Stimulated activated CD8-positive, alpha-beta memory T cell treated with anti-CD3 and anti-CD28 coated beads, Interleukin-7, amount 100 ng/mL, for 1 hour (primary cell): ENCODE measurements at places on chromosomes 12 and 14.

- no peak for DNase-seq
Measured at GRCh38 chr14:42378880-42379279, 772.2 kb downstream of the LRFN5 start.

- DNase-seq = no peak
Measured at GRCh38 chr12:104724992-104725585, 233.0 kb downstream of the SLC41A2 start.

GRCh38 chr14:36054353-36055051, 122.0 kb downstream of the PTCSC3 start:
- DNase-seq = no peak

GRCh38 chr12:82505150-82505549, 146.8 kb downstream of the METTL25 start:
- no peak for DNase-seq

GRCh38 chr12:122894193-122895121, 1.5 kb downstream of the VPS37B start:
- DNase-seq = no peak

DNA sequence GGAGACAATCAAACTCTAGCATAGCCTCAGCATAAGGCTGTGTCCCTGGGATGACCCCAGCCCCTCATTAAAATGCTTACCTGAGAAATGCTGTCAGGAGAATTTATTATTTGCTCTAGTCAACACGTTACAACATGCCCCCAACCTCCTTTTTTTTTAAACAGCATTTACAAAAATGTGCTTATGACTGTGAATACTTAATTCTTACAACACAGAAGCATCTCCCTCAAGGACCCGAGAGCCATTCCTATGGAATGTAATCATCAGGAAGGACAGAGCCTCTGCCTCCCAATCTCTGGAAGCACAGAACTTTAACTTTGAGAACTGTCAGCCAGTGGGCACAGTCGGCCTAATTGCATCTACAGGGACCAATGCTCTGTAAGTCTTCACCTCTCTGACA, 136.6 kb upstream of the OVCH1 start:
- DNase-seq = no peak

- no peak for DNase-seq
Measured at GRCh38 chr12:123938679-123939480, 33.8 kb downstream of the CCDC92 start.

GRCh38 chr12:83434600-83434999, 747.9 kb downstream of the TMTC2 start:
- DNase-seq = no peak

GRCh38 chr14:85479306-85479705, 50.6 kb upstream of the FLRT2 start:
- no peak for DNase-seq

DNA sequence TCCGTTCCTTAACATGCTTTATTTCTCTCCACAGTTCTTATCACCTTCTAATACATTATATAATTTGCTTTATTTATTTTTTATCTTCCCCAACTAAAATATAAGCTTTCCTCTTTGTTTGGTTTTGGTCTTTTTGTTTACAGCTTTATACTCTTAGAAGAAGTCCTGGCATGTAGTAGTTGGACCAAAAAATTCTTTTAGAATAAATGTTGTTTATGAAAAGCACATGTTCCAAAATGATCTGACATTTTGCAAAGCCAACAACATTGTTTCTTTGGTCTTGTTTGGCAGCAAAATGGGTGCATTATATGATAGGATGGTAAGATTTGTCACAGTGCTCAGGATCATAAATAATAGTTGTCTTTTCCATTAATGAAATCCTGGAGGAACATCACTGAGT, 312.5 kb downstream of the LRIG3 start:
- DNase-seq = no peak

DNA sequence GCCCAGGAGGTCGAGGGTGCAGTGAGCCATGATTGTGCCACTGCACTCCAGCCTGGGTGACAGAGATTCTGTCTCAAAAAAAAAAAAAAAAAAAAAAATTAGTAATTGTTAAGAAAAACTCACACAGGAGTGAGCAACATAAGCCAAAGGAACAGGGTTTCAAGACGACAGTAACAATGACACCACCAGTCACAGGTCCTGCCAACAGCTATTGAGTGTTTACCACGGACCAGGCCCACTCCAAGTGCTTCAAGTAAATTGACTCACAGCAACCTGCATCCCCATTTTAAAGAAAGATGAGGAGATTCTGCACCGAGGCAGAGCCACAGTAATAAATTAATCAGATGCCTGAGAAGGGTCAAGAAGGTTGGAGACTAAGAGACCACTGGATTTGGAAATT, 194.5 kb downstream of the DPF3 start:
- no peak for DNase-seq

GRCh38 chr12:9760699-9761418, at the start of gene CD69:
Gene CD69 (minus strand): TSS chr12:9760901. CDS start chr12:9760820, 81 bp downstream.
- no peak for DNase-seq

GRCh38 chr14:77062261-77062660, 33.8 kb upstream of the IRF2BPL start:
- DNase-seq = no peak

DNA sequence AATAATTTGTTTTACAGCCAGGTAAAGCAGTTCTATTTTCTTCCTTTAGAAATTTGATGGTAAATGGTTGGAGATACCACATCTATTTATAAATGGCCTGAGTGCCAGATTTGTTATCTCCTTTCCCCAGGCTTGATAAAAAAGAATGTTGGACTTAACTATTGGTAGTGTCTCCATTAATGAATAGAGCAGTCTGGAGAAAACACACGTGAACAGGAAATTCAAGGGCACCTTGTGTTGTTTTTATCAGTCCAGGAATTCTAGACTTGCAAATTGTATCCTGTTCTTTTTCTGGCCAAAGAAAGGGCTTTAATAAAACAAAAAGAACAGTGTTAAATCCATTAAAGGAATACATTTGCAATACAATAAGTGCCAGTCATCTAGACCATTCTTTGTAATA, 40.8 kb upstream of the BMAL2 start:
- no peak for DNase-seq

DNA sequence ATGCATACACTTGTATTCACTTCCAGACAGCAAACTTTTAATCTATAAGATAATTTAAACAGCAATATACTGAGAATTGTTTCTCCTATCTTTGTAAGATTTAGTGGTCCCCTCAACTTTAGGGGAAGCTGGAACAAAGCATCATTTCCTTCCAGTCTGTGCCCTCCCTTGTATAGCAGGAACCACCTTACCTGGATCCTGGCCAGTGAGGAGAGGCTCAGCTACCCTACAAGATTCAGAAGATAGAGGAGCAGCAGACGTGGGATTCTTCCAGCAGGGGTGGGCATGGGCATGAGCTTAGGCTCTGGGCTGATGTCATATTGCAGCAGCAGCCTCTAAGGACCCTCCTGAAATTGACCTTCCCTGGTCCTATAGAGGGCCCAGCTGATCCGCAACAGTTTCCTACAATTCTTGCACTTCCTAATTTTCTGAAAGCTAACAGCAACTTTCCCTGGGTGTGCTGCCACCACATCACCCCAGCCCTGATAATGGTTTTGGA, 21.3 kb downstream of the MOK start:
- DNase-seq = no peak

DNA sequence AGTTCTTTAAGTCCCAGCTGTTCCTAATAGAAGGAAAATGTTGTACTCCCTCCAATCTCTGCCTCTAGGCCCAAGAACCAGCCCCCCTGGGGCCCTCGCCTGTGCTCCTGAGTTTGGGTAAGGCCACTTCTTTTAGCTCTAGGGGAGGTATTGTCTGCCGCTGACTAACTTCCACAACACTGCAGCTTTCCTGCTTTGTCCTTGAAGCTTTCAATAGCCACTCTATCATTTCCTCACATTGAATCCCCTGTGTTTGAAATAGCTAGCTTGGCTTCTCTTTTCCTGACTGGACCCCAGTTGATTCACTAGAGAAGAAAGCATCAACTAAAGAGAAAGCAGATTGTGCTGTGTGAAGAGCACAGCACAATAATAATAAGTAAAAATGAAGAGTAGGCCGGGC, 28.8 kb downstream of the KRT80 start:
- no peak for DNase-seq

- no peak for DNase-seq
Measured at GRCh38 chr14:53168786-53169185, 15.7 kb upstream of the DDHD1 start.

GRCh38 chr12:121773011-121773777, 20.3 kb downstream of the RHOF start:
- peak; percentile 59 for DNase-seq

- DNase-seq = no peak
Measured at GRCh38 chr12:46534327-46534840, 161.8 kb upstream of the SLC38A2 start.

DNA sequence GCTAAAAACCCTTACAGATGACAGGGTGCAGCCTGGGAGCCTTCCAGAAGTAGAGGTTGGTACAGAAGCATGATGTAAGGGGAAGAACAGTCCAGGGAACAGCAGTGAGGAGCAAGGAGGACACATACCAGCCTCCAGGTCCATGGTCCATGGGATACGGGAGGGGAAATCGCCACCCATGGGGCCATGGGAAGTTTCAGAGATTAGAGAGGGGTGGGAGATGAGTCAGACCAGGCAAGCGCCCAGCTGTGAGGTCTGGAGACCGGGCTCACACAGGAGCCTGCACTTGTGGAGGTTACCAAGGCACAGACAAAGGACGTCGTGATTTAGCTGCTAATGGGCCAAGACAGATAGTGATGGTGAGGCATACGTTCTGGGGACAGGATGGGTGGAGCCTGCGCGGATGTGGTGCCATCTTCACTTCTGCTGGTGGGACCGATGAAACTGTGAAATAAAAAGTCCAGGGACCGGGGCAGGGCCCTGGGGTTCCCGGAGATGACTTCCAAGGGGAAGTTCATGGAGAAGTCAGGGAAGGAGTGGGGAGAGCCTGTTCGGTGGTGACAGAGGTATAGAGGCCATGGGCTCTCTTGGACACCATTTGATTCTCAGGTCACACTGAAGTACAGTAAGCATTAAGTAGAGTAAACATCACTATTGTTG, 17.7 kb upstream of the LRP1-AS start:
- DNase-seq = no peak

- no peak for DNase-seq
Measured at GRCh38 chr14:79204591-79204990, 1006.7 kb downstream of the DIO2 start.

GRCh38 chr12:124512667-124513296, 54.6 kb downstream of the NCOR2 start:
- no peak for DNase-seq

DNA sequence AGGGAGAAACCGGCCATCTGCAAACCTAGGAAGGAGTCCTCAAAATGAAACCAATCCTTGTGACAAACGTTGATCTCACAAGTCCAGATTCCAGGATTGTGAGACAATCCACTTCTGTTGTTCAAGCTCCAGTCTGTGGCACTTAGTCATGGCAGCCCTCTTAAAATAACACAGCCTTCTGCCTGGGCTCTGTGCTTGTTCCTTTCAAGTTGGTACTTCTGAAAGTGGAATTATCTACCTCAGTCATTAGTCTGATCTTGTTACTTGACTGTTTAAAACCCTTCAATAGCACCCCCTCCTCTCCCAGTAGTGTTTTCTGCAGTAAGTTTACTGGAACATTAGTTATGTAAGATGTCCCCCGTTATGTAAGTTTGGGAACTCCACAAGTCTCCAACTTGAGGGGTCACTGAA, 111.0 kb upstream of the HIF1A start:
- no peak for DNase-seq

DNA sequence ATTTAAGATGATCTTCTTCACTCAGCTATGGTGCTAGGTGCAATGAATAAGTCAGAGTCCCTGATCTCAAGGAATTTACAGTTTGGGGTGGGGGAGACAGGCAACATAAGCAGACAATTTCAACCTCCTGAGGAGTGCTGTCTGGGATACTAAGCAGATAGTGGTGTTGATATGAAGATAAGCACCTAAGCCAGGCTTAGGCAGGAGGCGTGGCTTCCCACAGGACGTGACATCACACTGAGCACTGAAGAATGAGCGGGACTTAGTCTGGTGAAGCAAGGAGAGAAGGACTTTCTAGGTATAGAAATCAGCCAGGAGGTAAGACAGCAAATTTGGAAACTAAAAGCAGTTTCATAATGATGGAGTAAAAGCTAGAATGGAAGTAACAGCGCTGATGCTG, 6.8 kb downstream of the PRPH start:
- DNase-seq = no peak

DNA sequence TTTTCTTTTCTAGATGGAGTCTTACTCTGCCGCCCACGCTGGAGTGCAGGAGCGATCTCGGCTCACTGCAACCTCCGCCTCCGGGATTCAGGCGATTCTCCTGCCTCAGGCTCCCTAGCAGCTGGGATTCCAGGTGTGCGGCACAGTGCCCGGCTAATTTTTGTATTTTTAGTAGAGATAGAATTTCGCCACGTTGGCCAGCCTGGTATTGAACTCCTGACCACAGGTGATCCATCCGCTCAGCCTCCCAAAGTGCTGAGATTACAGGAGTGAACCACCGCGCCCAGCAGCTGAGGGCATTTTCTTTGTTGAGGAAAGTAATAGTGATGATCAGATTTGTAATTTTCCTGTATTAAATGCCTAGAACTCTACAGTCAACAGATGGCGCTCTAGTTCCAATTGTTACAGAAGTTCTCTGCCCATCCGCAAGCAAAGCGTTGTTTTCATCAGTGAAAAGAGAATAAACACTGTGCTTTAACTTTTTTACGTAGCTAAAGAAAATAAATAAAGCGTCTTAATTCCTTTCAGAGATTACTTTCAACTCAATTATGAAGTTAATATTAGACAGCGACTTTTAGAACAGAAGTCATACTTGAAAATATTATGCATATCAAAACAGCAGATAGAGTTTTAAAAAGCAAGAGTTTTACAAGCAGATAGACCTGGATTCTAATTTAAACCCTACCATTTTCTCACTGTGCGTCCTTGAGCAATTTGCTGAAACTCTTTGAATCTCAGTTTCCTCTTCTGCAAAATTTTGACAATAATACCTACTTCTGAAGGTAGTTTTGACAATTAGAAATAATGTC, 335.1 kb downstream of the DUSP6 start:
- no peak for DNase-seq

DNA sequence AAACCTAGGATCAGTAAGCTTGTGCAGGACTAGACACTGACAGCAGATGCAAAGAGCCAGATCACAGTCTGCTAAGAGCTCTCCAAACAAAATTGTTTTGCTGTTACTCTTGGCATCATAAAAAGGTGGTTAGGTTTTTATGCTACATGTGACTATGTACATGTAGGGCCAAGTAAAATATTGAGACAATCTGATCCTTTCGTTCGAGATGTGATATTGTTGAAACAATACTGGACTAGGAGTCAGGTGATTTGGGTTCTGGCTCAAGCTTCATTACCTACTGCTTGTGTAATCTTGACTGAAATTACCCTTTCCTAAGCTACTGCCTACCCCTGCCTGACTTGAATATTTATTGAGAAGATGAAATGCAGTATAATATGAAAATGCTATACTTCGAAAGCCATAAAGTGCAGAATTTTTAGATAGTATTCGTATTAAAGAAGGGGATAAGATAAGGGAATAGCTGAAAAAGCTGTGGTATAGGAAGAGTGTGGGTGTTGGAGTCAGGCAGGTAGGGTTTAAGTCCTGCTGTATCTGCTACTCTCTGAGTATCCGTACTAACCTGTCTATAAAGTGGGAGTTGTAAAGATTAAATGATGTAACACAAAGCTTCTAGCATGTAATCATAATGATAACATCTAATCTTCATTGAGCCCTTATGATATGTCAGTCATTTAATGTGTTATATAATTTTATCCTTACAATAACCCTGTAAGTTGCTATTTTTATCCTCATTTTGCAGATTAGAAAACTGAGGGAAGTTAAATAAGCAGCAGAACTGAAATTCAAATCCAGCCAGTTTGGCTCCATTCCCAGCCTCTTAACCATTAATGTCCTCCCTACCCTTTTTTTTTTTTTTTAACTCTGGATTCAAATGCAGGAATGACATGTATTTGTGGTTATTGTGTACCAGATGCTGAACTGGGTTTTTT, 38.6 kb upstream of the ATF1 start:
- no peak for DNase-seq

GRCh38 chr14:72880820-72881219, 13.1 kb downstream of the DPF3 start:
- no peak for DNase-seq
